ENCODE measurements at places on chromosomes 2 and 18.

- DNase-seq, result no peak
Observed at GRCh38 chr2:206512999-206513398, 69.7 kb downstream of the ADAM23 start.

GRCh38 chr2:103324671-103325070 is 562.8 kb downstream of the TMEM182 start:
- no peak for DNase-seq

GRCh38 chr2:110863726-110864125 is 131.4 kb downstream of the ACOXL start:
- DNase-seq, result no peak

DNA sequence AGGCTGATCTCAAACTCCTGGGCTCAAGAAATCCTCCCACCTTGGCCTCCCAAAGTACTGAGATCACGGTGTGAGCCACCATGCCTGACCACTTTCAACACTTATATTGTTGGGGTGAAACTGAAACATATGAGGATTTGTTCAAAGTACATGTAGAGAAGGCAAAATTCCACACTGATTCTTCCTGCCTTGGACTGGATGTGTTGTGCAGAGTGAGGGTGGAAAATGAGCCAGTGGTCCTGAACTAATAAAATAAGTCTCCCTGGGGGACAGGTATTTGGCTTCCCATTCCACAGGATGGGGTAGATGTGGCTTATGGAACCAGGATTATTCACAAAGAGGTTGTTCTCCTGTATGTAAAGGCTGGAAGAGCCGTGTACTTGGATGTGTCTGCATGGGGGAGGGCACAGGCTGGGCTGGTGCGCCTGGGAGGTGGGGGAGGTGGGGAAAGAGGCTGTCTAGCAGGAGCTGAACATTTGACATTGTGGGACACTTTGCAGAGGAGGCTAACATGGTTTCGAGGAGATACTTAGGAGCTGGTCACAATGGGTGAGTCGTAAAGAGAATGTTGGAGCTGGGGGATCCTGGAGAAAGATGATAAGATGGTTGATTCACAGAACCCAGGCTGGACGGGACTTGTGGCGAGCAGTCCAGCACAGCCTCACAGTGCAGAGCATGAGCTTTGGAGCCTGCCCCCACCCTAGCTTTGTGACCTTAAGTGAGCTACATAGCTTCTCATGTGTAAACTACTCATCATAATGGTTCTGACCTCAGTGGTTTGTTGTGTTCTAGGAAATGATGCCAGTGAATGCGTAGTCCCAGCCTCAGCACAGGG is at the start of gene TXNDC2:
Gene TXNDC2 (plus strand): TSS at position 804 of the 835 bp plus-strand sequence. CDS start 708 bp downstream, outside the sequence.
- no peak for DNase-seq

GRCh38 chr2:13696601-13697000 is 935.9 kb upstream of the LRATD1 start:
- DNase-seq, result no peak

GRCh38 chr2:177338177-177338721 is 54.3 kb upstream of the AGPS start:
- DNase-seq, result no peak

- DNase-seq, result no peak
Observed at GRCh38 chr2:208000701-208001395, 24.5 kb downstream of the PLEKHM3 start.

GRCh38 chr2:142484111-142484510 is 353.3 kb upstream of the LRP1B start:
- DNase-seq, result no peak

DNA sequence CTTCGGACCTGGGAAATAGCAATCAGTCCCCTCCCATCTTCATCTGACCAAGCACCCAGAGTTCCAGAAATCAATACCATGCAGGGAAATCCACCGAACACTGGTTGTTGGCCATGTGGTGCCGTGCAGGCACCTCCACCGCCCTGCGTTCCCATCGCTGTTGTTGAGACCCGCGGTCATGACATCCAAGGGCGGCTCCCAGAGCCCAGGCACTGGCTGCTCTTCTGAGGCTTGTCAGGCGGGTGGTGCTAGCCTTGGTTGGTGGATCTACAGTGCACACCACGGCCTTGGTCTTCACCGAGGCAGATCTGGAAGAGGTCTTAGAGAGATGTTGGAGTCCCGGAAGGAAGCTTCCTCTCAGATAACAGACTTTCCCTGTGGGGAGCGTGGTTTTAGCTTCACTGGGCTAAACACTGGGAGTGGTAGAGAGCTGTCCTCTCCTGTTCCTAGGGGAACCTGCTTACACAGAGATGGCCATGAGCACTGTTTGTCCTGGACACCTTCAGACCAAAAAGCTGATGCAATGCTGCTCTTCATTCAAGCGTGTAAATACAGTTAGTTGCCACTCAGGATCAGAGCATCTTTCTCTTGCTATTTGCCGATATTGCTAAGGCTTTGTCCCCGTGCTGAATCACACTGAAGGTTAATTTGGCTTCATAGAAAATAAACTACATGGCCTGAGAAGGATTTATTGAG is 58.3 kb downstream of the SMIM21 start:
- no peak for DNase-seq

DNA sequence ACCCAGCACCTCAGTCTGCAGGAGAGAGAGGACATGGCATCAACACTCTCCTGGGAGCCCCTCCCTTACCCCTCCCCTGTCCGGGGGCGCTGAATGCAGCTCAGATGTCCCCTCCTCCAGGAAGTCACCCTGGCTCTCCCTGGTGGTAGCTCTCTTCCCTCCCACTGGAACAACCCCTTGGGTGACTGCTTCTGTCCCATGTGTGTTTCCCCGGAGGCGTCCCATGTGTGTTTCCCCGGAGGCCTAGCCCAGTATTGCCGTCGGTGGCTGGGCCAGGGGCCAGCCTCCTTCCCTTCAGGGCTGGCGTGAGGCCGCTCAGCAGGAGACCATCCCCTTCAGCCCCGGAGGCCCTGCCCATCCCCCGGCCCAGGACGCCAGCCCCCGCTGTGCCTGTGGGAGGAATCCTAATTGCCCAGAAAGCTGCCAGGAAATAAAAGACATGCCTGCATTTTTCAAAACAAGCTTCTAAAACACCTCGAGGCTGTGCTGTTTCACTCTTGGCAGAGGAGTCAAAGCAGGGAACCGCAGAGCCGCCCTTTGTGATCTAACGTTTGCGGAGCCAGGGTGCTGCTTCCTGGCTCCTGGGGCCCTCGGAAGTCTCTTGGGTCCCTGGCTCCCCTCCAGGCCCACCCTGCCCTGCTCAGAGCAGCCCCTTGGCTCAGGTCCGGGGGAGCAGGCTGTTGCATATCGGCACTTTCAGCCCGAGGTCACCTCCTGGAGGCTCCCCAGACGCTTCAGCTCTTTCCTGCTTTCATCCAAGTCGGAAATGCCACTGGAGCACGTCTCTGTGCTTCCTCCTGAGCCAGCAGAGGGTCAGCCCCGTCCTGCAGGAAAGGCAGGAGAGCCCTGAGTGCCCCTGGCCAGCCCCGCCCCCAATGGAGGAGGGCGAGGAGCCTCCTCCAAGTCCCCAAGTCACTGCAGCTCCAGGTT is 11.4 kb downstream of the SNED1 start:
- DNase-seq, result no peak

DNA sequence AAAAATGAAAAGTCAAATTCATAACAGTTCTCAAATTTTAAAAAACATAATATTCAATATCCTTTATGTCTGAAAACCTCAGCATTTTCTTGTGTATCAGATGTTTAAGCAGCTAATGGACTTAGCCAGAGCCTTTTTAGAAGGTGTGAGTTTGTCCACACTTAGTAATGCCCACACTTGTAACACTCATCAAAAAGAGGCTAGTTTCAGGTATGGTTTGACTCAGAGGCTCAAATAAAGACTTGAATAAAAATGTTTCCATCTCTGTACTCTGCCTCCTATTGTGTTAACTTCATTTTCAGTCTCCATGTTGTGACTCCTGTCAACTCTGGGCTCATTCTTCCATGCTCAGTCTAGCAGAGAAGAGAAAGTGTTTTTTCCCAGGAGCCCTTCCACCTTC is 311.6 kb downstream of the IRS1 start:
- DNase-seq, result no peak

DNA sequence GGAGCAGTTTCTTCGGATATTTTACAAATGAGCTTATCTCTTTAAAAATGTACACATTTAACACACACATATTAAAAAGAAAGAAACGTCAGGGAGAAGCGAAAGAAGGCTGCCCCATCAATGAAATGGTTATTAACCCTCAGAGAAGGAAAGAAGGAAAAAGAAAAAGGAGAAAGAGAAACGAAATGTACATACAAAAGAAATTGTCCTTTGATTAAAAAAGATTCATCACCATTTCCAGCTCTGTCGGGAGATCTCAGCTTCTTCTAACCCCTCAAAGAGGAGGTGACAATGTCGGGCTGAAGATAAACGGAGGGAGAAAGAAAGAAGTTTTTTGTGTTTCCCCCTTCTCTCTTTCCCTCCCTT is 1.5 kb downstream of the IKZF2 start:
- DNase-seq, result no peak

GRCh38 chr2:162022290-162022945 is 51.6 kb downstream of the DPP4 start:
- no peak for DNase-seq
